A549 treated with CORT108297 at 1 μM for 4 hours (cell line): ENCODE measurements at places on chromosomes 4 and X. TPM values are rescaled to one million over a fixed set of nuclear protein-coding genes. Genes with fewer than 3 reads are reported as not detected.

Gene SPATA4
- 0.17 to 0.31 TPM (median 0.26 TPM) in 4 of 5 replicates, not detected in the other for total RNA-seq

Gene STIM2
- 13.1 to 15.5 TPM (median 13.5 TPM) in 5 replicates for total RNA-seq

Gene SYNPO2
- total RNA-seq = 1.1 to 1.8 TPM (median 1.5 TPM) in 5 replicates

Gene ANAPC10
- total RNA-seq = 11.3 to 16.3 TPM (median 12.6 TPM) in 5 replicates

Gene INTU
- 0.98 to 1.4 TPM (median 1.0 TPM) in 5 replicates for total RNA-seq

Gene TSC22D3
- total RNA-seq = 39.0 to 47.2 TPM (median 42.7 TPM) in 5 replicates

Gene LPAR4
- not detected in 5 replicates for total RNA-seq

Gene ZNF595
- total RNA-seq = 14.7 to 22.4 TPM (median 19.7 TPM) in 5 replicates

Gene TRIM61
- not detected in 5 replicates for total RNA-seq

Gene SLBP
- 69.5 to 88.8 TPM (median 71.8 TPM) in 5 replicates for total RNA-seq

Gene ERAS
- 0.09 to 0.18 TPM (median 0.12 TPM) in 4 of 5 replicates, not detected in the other for total RNA-seq

Gene SPANXC
- total RNA-seq = 0.44 to 1.4 TPM (median 0.92 TPM) in 5 replicates

Gene SPP1
- total RNA-seq = 151 to 213 TPM (median 166 TPM) in 5 replicates

Gene PITX2
- 0.97 to 1.2 TPM (median 1.1 TPM) in 5 replicates for total RNA-seq
